LHCN-M2 (cell line): ENCODE measurements at places on chromosomes 11 and 22.

GRCh38 chr11:8381343-8381742 is 117.7 kb upstream of the LMO1 start:
- DNase-seq, result no peak

GRCh38 chr11:95378111-95378510 is 147.1 kb upstream of the SESN3 start:
- DNase-seq, result no peak

DNA sequence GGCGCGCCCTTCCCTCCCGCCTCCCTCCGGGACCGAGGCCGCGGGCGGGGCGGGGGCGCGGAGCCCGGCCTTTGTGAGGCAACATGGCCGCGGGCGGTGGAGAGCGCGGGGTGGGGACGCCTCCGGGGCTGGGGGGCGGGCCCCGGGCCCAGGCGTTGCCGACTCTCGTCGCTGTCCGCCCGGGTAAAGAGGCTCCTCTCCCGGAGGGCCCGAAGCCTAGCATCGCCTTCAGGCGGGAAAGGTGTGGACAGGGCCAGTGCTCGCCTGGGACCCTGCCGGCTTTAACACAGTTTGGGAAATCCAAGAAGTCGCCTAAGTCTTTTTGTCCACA is 369 bp downstream of the DGCR8 start:
- DNase-seq, result peak; percentile 53

- DNase-seq, result no peak
Measured at GRCh38 chr11:73004088-73004487, 138.0 kb downstream of the FCHSD2 start.

DNA sequence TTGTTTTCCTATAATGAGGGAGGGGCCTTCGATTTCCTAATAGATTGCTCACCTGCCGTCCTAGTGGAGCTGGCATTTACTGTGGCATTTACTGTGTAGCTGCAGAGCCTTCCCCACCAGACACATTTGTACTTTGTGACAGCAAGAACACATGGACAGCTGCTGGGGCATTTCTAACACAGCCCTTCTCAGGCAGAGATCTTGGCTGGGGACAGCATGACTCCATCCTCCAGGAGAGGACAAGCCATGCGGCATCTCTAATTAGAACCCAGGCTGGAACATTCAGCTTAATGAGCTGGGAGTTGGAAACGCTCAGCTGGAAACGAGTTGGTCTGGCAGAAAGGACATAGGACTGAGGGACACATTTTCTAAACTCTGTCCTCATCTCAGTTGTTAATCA is 887.5 kb downstream of the NTM start:
- DNase-seq, result no peak

- peak; percentile 39 for DNase-seq
Measured at GRCh38 chr11:13260201-13260962, 17.2 kb upstream of the BMAL1 start.

DNA sequence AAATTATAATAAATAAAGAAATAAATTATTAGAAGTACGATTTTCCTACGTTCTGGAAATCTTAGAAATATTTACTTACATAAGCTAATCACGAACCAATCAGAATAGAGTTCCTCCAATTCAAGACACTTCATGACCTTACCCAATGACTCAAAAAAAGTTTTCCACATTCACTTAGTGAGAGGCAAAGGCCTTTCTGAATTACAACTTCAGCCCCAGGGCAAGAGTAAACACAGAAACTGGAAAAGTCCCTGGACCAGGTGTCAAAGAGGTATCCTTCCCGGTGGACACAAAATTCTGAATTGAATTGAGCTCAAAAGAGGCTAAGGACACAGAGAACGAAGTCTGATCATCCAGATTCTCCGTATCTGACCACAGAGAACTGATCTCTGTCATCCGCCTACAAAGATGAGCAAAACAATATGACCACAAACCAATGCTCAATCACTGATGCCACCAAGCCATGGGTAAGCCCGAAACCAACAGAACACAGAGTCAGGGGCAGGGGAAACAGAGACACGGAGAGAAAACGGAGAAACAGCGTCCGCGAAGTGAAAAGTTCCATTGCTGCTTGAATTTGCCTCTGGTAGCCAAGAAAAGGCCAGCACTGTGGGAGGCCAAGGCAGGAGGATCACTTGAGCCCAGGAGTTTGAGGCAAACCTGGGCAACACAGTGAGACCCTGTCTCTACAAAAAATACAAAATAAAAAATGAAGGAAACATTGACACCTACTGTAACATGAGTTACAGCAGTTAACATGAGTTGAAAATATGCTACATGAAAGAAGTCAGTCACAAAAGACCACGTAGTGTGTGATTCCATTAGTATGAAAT is 6.8 kb downstream of the BID start:
- DNase-seq, result no peak

- DNase-seq, result no peak
Measured at GRCh38 chr11:82732348-82732733, 1.3 kb downstream of the FAM181B start.

DNA sequence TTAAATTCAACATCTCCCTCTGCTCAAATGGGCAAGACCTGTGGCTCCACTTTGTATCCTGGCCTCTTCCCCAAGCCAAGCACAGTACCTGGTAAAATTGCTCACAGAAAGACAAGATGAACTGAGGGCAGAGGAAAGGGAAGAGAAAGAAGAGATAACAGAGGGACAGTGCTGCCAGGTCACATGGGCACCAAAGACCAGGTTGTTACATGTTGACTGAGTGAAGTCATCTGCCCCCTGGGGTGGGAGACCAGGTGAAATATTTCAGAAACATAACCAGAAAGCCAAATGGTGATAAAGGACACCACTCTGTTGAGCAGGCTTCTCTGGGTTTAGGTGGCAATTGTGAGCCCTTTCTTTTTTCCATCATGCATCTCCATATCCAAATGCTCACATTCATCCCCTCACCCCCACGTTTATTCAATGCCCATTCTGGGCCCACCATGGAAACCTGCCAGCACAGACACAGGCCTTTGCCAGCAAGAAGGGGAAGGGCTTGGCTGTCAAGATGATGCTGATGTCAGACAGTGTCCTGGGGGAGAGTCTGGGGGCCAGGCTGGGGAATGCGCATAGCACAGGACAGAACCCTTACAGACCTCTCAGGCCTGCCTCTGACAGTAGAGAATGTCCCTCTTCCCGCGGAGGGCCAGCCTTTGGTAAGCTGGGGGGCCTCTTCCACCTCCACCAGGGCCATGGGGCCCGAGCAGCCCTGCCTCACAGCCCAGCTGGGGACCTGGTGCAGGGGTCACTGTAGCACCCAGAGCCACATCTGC is 51.6 kb downstream of the DGCR2 start:
- DNase-seq, result no peak
